ENCODE measurements at places on chromosomes 4 and X. TPM values are rescaled to one million over a fixed set of nuclear protein-coding genes. Genes with fewer than 3 reads are reported as not detected.

PDLIM3 gene
- polyA plus RNA-seq: 18.8 TPM

P2RY8 gene
- polyA plus RNA-seq: 0.60 TPM

MFAP3L gene
- polyA plus RNA-seq: 1.9 TPM

DIPK2B gene
- polyA plus RNA-seq: 35.6 TPM

ANK2 gene
- polyA plus RNA-seq: 19.5 TPM

SLC6A8 gene
- polyA plus RNA-seq: 9.7 TPM

CTAG2 gene
- not detected for polyA plus RNA-seq

ADH7 gene
- polyA plus RNA-seq: not detected

CDS1 gene
- 16.5 TPM for polyA plus RNA-seq

SYP gene
- polyA plus RNA-seq: 2.8 TPM

MAN2B2 gene
- polyA plus RNA-seq: 15.9 TPM

PABPC1L2B gene
- polyA plus RNA-seq: not detected

HERC6 gene
- polyA plus RNA-seq: 14.6 TPM

GPRASP1 gene
- 23.9 TPM for polyA plus RNA-seq

AFP gene
- 2.1 TPM for polyA plus RNA-seq

KLF8 gene
- 19.6 TPM for polyA plus RNA-seq

STATH gene
- 0.26 TPM for polyA plus RNA-seq

CT45A3 gene
- polyA plus RNA-seq: not detected

SPANXN3 gene
- not detected for polyA plus RNA-seq

NHS gene
- 7.8 TPM for polyA plus RNA-seq

RASGEF1B gene
- polyA plus RNA-seq: 12.8 TPM

ZMAT1 gene
- 28.2 TPM for polyA plus RNA-seq

MAGEB10 gene
- not detected for polyA plus RNA-seq

MAGEE1 gene
- polyA plus RNA-seq: 5.2 TPM

DDX3X gene
- polyA plus RNA-seq: 256 TPM

AVPR2 gene
- 0.73 TPM for polyA plus RNA-seq

WDR17 gene
- 6.7 TPM for polyA plus RNA-seq

ADRA2C gene
- polyA plus RNA-seq: 0.34 TPM

NUDT10 gene
- 4.6 TPM for polyA plus RNA-seq

PFKFB1 gene
- polyA plus RNA-seq: 0.58 TPM

LRCH2 gene
- polyA plus RNA-seq: 17.5 TPM

GPR143 gene
- polyA plus RNA-seq: 6.0 TPM

AKAP17A gene
- polyA plus RNA-seq: 29.7 TPM

GLRA3 gene
- polyA plus RNA-seq: not detected

BANK1 gene
- 1.8 TPM for polyA plus RNA-seq

HTN1 gene
- polyA plus RNA-seq: not detected

FMR1NB gene
- not detected for polyA plus RNA-seq

PRAF2 gene
- polyA plus RNA-seq: 28.8 TPM

ITIH6 gene
- 0.11 TPM for polyA plus RNA-seq

ENPP6 gene
- polyA plus RNA-seq: 0.51 TPM

HAND2 gene
- polyA plus RNA-seq: 0.25 TPM
